Nephron progenitor cell (in vitro differentiated cells): ENCODE measurements at places on chromosomes 5 and 9.

- DNase-seq: no peak
These were observed 15.0 kb upstream of the RAPGEF1 start for GRCh38 chr9:131754846-131755245.

DNA sequence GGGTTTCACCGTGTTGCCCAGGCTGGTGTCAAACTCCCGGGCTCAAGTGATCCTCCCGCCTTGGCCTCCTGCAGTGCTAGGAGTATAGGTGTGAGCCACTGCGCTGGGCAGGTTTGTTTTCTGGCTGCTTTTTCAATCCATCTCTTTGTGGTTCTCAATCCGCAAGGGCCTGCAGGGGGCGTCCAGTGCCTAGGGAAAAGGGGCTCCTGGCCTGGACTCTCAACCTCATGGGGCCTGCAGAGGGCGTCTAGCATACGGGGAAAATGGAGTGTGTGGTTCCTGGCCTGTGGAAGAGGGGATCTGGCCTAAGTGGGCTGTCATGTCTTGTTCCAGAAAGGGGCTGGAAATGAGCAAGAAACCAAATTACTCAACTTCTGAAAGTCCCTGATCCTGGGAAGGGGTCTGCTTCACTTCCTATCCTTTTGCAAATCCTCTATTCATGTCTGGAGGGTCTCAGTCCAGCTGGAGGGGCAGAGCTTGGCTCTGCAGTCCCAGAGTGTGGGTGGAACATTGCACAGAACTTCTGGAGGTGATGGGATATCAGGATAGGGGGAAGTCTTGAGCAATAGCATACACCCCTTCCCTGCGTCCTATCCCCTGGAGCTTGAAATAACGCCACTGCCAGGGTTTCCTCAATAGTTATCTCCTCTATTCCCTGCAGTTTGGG lies 12.7 kb upstream of the CCL27 start:
- peak; percentile 84 for DNase-seq

GRCh38 chr9:95816716-95817115 lies 58.8 kb upstream of the ERCC6L2 start:
- no peak for DNase-seq

DNA sequence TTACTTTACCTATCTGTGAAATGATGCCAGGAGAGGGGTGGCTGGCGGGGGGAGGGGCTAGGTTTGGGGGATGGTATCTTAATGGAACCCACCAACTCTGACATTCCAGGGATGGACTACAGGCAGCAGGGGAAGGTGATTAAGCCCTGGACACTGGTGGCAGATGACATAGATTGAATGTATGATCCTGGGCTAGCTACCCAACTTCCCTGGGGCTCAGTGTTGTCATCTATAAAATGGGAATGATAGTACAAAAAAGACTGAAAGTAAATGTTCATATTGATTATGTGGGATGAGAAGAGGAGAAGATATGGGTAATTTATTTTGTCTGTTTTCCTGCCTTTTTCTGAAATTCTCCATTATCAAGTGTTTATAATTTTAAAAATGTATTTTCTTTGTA lies 6.2 kb downstream of the CORO2A start:
- DNase-seq: no peak

DNA sequence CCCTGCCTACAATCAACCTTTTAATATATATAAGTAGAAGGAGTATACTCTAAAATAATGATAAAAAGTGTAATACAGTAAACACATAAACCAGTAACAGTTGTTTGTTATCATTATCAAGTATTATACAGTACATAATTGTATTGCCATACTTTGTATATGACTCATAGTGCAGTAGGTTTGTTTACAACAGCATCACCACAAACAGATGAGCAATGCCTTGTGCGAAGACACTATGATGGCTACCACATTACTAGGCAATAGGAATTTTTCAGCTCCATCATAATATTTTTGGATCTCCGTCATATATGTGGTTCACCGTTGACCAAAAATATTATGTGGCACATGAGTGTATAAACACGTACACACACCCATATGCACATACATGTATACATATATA lies 69.7 kb upstream of the APC start:
- no peak for DNase-seq

DNA sequence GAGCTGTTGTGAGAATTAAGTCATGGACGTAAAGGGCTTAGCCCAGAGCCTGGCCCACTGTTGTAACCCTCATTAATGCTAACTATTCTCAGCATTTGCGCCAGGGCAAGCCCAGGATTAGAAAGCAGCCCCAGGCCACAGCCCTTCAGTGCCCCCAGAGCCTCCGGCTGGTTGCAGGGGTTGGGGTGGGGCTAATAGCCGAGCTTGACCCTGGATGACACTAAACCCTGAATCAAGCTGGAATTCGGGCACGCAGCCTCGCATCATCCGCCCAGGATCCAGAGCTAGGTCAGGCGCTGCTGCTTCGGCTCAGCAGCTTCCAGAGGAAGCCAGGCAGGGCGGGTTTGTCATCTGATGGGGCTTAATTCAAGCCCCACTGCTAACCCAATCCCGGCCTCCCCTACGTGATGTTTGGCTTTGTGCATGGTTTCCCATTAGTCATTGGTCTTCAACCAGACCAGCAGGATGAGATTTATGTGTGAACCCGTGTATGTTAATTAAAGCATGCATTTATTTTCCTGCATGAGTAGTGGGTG lies 1.2 kb upstream of the MEGF9 start:
- DNase-seq: peak; percentile 51

GRCh38 chr5:44887722-44888121 lies 79.0 kb downstream of the MRPS30 start:
- DNase-seq: no peak

DNA sequence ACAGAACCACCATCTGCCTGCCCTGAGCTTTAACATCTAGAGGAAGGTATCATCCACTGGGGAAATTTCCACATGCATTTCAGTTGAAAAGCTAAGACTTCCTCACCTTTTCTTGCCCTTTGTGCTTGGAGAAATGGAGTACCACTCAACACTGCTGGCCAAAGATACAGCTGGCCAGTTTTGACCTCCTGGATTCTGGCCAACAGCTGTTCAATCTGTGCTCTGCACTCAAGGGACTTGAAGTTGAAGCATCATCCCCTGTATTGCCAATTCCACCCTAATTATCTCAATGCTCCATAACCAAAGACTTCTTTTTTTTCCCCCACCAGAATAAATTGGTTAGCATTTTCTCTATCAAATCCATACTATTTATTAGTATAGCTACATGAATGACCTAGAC lies 70.4 kb upstream of the PRDM9 start:
- no peak for DNase-seq

DNA sequence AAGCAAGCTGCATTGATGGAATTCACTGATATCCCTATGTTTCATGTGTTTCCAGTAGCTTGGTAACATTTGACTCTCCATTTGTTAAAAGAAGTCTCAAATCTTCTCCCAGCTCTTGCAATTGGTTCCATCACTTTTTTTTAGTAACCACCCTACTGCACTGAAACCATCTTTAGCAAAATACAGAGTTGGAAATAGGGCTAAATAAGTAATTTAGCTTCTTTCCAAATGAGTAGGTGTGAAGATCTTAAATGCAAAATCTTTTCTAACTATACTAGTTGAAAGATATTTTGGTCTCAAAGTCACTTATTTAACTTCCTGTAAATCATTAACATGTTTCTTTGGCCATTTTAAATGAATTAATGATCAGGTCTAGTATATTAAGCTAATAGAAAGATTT lies 138.1 kb downstream of the DIRAS2 start:
- no peak for DNase-seq
